ENCODE measurements at places on chromosomes 1 and 21. TPM values are rescaled to one million over a fixed set of nuclear protein-coding genes. Genes with fewer than 3 reads are reported as not detected.

Gene RALGPS2
- 1.9 TPM for total RNA-seq

Gene AQP10
- total RNA-seq, result not detected

Gene DHRS3
- 136 TPM for total RNA-seq

Gene TCHHL1
- not detected for total RNA-seq

Gene ANKRD65
- not detected for total RNA-seq

Gene TMIGD3
- total RNA-seq, result 0.25 TPM

Gene KCNJ9
- total RNA-seq, result not detected

Gene NTNG1
- total RNA-seq, result 0.42 TPM

Gene FCN3
- not detected for total RNA-seq

Gene ADGRB2
- total RNA-seq, result 0.13 TPM

Gene ADAMTS5
- total RNA-seq, result not detected

Gene GJA4
- not detected for total RNA-seq

Gene SERINC2
- total RNA-seq, result 0.29 TPM

Gene GJA5
- total RNA-seq, result not detected

Gene C21orf58
- 21.7 TPM for total RNA-seq

Gene LIN28A
- not detected for total RNA-seq

Gene PRDM16
- total RNA-seq, result not detected

Gene SH2D2A
- total RNA-seq, result 237 TPM

Gene LRRC3
- total RNA-seq, result 1.0 TPM

Gene NPHS2
- not detected for total RNA-seq

Gene MKNK1
- total RNA-seq, result 28.3 TPM

Gene SMCP
- not detected for total RNA-seq

Gene CSRP1
- total RNA-seq, result 69.3 TPM

Gene PCNX2
- total RNA-seq, result 20.2 TPM

Gene OSBPL9
- total RNA-seq, result 49.5 TPM

Gene IL12RB2
- total RNA-seq, result 48.3 TPM

Gene GNAT2
- total RNA-seq, result 1.4 TPM

Gene DMBX1
- total RNA-seq, result not detected

Gene PDC
- not detected for total RNA-seq

Gene LCE6A
- total RNA-seq, result not detected

Gene KIF21B
- total RNA-seq, result 49.6 TPM

Gene TRIM62
- 4.5 TPM for total RNA-seq

Gene LGR6
- total RNA-seq, result 0.11 TPM

Gene TMEM240
- total RNA-seq, result not detected

Gene TDRD5
- not detected for total RNA-seq

Gene CNR2
- 0.04 TPM for total RNA-seq

Gene ABCD3
- 35.2 TPM for total RNA-seq

Gene LAPTM5
- total RNA-seq, result 175 TPM

Gene SPRR2A
- not detected for total RNA-seq

Gene CLDN14
- total RNA-seq, result not detected

Gene TFF2
- total RNA-seq, result not detected

Gene RNU1-1
- total RNA-seq, result 907 TPM

Gene UBE2J2
- 76.5 TPM for total RNA-seq

Gene RHD
- total RNA-seq, result not detected
